CD4-positive, alpha-beta T cell treated with Interleukin-6 at 100 ng/mL for 8 hours (primary cell): ENCODE measurements at places on chromosomes 1 and 21.
A peak's percentile ranks its signal among the peaks of the same experiment; 100 is the strongest.

GRCh38 chr1:90795431-90795830 lies 78.3 kb upstream of the BARHL2 start:
- DNase-seq, result no peak

DNA sequence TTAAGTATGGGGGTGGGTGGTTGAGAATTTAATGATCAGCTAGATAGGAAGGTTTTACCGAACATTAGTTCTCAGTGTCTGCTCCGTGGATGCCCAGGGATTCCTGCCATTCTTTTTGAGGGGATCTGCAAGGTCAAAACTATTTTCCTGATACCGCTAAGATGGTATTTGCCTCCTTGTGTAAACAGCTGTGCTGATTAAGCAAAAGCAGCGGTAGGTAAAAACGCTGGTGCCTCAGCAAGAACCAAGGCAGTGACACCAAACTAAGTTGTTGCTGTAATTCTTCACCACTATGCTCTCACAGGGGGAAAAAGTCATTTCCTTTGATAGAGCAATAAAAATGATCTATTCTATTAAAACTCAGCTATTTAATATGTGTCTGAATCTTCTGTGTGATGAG lies 229.0 kb downstream of the FMN2 start:
- no peak for DNase-seq

- DNase-seq, result no peak
These were observed 26.5 kb downstream of the OLIG1 start for GRCh38 chr21:33096426-33096825.

DNA sequence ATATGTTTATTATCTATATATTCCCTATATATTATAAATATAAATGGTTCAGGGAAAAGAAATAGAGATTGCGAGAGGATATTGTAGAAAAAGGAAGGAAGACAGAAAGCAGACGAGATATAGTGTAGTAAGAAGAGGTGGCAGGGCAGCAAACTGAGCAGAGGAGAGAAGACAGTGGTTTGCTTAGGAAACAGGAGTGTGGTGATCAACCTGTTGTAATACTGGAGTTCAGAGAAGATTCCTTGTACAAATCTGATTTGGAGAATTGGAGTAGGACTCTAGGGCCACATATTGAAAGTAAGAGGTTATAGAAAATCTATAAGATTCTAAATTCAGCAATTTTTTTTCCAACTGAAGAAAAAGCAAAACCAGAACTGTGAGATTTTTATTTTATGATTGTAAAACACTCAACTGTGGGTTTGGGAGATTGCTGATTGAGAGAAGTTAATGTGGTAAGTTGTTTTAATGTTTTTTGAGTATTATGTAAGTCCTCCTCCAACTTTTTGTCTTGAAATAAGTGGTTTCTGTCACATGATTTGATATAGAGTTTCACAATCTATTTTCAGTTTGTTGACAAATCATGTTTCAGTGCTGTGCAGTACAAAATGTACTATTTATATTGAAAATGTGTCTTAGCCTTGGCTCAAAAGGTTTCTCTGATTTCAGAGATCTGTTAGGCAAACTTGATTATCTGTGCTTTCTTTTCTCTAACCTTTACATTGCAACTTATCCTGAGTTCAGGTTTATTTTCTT lies 9.6 kb upstream of the AMY2B start:
- no peak for DNase-seq

- DNase-seq, result no peak
These were observed 115.6 kb upstream of the IGSF21 start for GRCh38 chr1:17991996-17992395.

GRCh38 chr1:155892796-155893195 lies 18.4 kb downstream of the RIT1 start:
- no peak for DNase-seq

DNA sequence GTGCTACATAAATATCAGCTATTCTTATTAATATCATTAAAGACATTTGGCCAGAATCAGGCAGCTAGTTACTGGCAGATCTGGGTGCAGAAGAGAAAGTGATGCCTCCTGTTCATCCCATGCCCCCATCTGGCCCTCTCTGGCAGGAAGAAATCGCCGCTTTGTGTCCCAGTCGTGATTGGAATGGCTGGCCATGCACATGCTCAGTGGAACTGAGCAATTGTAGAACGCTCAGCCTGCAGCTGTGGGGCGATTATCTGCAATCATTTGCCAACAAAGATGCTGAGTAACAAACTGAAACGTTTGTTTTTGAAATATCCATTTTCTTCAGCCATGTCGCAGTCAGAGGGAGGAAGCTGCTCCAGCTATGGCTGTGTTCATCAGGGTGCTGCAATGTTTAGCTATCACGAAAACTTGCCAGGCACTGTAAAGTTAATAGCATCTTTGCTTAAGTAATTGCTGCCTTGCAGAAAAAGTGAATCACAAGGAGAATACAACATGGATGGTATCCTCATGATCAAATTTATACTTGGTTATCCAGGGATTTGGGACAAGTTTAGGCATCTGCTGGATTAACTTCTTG lies 36.5 kb downstream of the NGF start:
- DNase-seq, result no peak

GRCh38 chr21:31012133-31013089 lies 25.9 kb downstream of the KRTAP19-8 start:
- DNase-seq, result peak; percentile 4

DNA sequence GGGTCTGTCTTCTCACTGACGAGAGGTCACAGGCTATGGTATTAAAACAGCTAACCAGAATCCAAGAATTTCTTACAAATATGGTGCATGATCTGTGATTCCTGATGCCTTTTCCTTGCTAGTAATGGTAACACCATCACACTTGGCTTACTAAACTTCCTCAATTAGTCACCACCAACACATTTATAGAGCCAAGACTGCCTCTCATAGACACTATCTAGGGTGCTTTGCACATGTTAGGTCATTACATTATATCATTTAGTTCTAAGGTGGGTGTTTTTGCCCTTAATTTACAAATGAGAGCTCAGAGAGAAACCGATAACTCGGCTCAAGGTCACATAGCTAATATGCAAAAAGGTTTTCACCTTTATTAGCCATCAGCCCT lies 8.7 kb downstream of the KIF21B start:
- no peak for DNase-seq

DNA sequence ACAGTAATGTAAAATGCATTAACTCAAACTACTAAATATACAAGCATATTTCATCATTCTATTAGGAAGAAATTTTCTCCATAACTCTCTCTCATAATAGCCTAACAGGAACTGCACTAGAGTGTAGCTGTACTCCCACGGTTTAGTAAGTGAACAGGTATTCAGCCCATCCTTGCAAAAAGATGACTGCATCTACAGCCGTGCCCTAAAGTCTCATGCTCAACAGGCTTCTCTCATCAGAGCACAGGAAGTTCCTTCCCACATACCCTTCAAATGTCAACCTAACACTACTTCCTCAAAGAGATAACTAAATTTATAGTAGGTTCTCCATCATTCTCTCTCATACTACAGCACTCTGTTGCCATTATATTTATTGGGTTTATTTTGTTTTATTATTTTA lies 251.6 kb downstream of the AKT3 start:
- DNase-seq, result peak; percentile 38

- no peak for DNase-seq
These were observed 14.4 kb downstream of the ILDR2 start for GRCh38 chr1:166960858-166961474.

- no peak for DNase-seq
These were observed 98.9 kb downstream of the TMEM53 start for GRCh38 chr1:44575396-44575795.

DNA sequence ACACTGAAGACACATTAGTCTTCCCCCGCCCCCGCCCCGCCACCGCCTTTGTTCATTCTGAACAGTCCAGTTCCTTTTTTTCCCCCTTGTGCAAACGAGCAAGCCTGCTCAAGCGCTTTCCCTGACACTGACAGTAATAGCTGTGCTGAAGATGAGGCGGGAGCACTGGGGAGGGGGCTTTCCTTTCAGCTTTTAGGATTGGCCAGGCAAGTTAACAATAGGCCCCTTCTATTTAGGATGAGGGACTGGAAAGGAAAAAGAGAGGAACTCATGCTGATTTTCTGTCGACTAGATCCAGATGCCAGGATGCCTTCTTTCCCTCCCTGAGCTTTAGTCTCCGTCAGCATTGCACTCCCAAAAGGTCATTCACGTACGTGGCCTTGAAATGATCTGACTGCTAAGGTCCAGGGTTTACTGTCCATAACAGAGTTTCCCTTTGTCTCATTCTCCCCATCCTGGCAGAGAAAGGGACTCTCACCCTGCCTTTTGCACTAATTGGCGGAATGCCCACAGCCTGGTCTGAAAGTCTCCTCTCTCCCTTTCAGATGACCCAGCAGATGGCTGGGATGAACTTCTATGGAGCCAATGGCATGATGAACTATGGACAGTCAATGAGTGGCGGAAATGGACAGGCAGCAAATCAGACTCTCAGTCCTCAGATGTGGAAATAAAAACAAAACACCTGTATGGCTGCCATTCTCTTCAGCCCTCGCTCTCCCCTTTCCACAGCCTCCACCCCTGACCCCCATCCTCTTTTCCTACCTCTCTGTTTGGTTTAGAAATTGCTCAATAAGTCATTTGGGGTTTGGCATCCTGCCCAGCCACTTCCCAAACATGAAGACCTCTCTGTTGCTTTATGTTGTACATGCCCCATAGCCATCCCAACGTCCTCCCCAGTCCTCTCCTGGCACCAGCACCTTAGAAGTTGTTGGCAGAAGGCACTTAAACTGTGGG lies 28.6 kb upstream of the ZFP69B start:
- no peak for DNase-seq

DNA sequence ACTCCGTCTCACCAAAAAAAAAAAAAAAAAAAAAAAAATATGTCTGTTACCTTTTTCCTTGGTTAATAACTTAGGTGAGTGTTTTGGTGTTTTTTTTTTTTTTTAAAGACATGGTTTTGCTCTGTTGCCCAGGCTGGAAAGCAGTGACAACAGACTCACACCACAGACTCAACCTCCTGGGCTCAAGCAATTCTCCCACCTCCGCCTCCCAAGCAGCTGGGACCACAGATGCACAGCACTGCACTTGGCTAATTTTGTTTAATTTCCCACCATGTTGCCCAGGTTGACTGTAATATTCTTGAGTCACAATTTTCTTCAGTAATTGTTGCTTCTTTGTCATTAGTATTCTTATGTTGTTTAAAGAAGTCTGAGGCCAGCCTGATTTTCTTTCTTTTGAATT lies 149.2 kb upstream of the SYT6 start:
- no peak for DNase-seq

GRCh38 chr1:26913754-26914619 lies at the start of gene NR0B2:
TSS of gene NR0B2 (minus strand) at chr1:26913975. CDS start at chr1:26913940, 35 bp downstream.
- no peak for DNase-seq

DNA sequence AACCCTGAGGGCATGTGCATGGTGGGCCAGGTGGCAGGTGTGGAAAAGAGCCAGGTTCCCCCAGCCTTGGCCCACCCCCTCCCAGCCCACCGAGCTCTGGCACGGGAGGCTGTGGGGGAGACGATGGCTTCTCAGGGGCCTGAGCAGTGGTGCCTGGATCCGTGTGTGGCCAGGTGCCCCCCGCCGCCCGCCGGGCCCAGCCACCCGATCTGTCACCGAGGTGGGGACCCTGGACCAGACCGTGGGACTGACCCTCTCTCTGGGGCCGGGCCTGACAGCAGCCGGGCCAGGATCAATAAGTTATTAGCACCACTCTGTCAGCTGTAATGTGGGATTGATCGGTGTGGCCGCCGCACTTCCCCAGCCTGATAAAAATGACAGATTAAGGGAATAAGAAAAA lies 13.8 kb downstream of the SAMD11 start:
- DNase-seq, result no peak

GRCh38 chr1:221454096-221454495 lies 287.8 kb downstream of the DUSP10 start:
- DNase-seq, result no peak

DNA sequence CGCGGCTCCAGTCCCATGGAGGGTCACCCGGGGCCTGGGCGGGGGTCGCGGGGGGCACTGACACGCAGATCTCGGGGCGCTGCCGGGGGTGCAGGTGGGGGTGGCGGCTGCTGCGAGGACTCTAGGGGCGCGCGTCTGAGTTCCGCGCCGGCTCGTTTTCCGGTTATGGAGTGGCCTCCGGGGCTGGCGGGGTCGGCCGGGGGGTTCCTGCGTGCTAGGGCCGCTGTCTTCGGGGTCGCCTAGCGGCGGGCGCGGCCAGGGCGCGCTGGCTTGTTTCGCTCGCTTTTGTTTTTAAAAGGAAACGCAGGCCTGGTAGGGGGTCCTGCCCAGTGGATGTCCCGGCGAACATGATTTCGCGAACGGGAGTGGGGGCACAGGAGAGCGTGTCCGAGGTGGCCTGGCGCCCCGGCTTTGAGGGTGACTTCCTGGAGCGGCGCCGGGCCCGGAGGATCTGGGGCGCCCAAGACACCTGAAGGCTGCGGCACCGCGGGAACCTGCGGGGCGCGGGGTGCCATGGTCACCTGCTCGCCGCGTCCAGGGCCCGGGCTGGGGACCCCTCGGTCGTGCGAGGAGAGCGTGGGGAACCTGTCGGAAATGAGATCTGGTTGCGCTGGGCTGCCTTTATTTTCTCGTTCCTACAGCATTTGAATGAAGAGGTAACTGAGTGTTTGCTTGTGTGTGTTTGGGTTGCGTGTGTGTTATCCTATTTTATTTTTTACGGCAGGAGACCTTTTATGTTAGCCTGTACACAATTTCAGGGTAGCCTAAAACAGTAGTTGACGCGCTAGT lies 618 bp downstream of the ETS2 start:
- peak; percentile 19 for DNase-seq

DNA sequence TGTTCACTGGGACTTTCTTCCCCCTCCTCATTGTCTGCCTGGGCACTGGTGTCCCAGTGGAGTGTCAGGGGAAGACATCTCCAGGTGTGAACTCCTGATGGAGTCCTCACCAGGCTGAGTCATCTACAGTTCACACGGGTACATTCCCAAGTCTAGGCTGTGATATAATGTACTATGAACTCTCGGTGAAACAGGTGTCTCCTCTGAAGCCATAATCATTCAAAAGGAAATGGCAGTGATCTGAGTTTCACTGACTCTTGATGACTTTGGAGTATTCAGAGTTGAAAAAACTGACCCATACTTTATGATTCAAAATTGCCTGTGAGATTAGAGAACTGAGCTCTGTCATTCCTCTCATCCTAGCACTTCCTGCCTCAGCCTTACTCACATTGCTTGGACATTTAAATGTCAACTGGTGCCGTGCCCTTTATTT lies 9.1 kb downstream of the LAMC2 start:
- no peak for DNase-seq

DNA sequence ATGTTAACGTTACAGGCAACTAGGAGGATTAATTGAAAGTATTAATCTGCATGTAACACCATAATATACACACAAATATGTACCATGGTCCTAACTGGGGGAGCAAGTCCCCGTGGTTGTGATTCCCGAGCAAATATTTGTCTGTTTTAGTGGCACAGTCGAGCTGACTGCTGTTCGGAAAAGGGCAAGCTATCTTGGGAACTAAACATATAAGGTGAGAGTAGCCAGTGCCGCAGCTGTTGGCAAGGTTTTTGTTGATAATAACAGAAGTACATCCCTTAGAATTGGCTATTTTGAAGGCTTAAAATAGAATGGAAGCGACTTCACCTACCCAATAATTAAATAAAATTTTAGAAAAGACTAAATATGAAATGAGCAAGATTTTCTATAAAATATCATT lies 45.5 kb downstream of the UCHL5 start:
- DNase-seq, result no peak

DNA sequence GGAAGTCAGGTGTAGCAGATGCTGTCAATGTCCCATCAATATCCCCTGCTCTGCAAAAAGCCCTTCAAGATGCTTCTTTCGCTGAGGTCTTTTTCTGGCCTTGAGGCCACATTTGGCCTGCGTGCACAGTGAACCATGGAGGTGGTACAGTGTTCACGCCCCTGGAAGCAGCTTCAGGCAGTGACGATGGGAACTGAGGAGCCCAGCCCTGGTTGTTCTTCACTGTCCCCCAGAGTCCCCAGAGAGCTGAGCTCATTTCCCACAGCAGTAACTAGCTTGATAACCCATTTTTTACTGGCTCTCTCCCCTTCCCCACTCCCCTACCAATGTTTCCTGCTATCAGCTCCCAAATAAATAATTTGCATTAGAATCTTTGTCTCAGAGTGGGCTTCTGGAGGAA lies 76.5 kb downstream of the OLIG1 start:
- DNase-seq, result no peak
